ENCODE measurements at places on chromosomes 6 and 20. TPM values are rescaled to one million over a fixed set of nuclear protein-coding genes. Genes with fewer than 3 reads are reported as not detected.

DNA sequence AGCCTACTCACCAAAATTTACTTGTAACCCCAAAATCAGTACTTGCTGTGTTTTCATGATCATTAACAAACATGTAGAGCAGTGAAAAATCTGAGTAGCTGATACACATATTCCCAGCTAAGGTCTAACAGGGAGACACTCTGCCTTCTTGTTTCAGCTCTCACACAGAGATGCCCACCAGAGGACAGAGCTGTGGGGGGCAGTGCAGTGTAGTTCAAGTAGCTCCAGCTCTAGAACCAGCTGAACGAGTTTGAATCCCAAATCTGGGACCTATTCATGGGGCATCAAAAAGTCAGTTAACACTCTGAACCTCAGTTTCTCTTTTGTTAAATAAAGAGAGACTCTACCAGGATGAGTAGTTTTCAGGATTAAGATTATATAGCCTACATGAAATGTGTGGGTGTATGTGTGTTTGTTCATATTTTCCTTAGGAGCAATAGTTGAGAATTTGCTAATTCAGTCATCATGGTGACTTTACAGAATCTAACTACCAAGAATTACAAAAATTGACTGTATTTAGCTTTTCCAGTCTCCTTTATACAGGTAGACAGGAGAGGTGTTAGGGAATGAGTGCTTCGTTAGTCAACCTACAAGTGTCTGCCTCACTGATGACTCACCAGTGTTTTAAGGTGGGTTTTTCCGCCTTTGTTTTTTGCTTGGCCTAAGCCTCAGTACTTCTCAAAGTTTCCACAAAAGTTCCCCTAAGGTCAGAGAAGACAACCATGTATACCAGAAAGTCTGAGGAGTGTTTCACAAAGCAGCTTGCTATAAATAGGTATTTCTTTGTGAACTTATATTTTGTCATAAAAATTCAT lies 164.0 kb upstream of the RUNX2 start:
- peak; percentile 31 for DNase-seq
- peak overlapping the region; percentile 89 for H3K27ac ChIP-seq
- peak overlapping the region; percentile 35 for H3K4me3 ChIP-seq
- peaks cover 62% of the 10 kb centered on the region for H3K4me1 ChIP-seq
- H3K36me3 ChIP-seq: peaks cover 27% of the 10 kb centered on the region

DNA sequence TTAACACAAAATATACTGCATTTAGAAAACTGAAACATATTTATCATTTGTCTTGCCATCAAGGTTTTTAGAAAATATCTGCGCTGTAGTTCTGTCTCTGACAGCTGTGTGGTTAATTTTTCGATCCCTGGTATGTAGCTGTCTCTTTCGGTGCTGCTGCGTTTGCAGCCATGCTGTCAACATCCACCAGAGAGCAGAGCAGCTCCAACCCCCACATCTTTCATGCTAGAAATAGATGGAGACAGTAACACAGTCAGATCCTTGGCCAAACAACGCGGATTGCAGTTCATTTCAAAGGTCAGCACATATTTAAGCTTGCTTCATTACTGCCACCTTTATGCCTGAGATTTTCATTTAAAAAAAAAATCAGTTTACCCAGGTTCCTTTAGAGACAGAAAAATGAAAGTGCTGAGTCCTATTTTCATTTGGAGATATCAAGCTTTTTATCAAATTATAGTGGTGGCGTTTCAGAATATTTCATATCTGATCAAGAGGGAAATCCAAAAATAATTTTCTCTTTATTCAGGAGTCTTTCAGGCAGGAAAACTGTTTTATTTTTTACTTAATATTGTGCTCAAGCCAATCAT lies 157.7 kb upstream of the MMS22L start:
- no peaks in the 10 kb centered on the region for H3K27me3 ChIP-seq
- H3K4me3 ChIP-seq: no peak overlapping the region
- no peak for DNase-seq
- H3K4me1 ChIP-seq: no peaks in the 10 kb centered on the region

GRCh38 chr6:142722841-142723240 lies 222.1 kb downstream of the HIVEP2 start:
- no peak for DNase-seq
- H3K27me3 ChIP-seq: no peaks in the 10 kb centered on the region
- H3K36me3 ChIP-seq: no peaks in the 10 kb centered on the region
- H3K4me3 ChIP-seq: no peak overlapping the region
- no peaks in the 10 kb centered on the region for H3K4me1 ChIP-seq
- no peak overlapping the region for H3K27ac ChIP-seq

GRCh38 chr6:37095997-37096396 lies 74.0 kb upstream of the PIM1 start:
- H3K36me3 ChIP-seq: no peaks in the 10 kb centered on the region
- no peak for DNase-seq
- peaks cover 21% of the 10 kb centered on the region for H3K4me1 ChIP-seq
- H3K27ac ChIP-seq: no peak overlapping the region
- no peak overlapping the region for H3K4me3 ChIP-seq

- peaks cover 49% of the 10 kb centered on the region for H3K27me3 ChIP-seq
- no peak for DNase-seq
- no peak overlapping the region for H3K4me3 ChIP-seq
- peaks cover 19% of the 10 kb centered on the region for H3K4me1 ChIP-seq
These were observed 26.8 kb downstream of the SLC17A9 start for GRCh38 chr20:62979310-62979709.

DNA sequence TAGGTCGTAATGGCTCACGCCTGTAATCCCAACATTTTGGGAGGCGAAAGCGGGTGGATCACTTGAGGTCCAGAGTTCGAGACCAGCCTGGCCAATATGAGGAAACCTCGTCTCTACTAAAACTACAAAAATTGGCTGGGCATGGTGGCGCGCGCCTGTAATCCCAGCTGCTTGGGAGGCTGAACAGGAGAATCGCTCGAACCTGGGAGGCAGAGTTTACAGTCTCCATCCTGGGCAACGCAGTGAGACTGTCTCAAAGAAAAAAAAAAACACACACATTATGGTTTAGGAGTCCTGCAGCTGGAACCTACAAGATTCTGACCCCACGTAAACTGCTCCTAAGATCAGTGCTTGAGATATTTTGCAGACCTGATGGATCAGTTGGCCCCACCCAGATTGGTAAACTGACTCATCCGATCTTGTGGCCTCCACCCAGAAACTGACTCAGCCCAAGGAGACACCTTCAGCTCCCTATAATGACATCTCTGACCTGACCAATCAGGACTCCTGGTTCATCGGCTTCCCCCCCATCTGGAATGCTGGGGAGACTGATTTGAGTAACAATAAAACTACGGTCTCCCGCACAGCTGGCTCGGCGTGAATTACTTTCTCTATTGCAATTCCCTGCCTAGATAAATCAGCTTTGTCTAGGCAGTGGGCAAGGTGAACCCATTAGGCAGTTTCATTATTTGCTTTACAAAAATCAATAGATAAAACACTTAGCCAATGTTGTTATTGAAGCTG lies 96.2 kb upstream of the BTN3A2 start:
- no peak for DNase-seq
- H3K36me3 ChIP-seq: no peaks in the 10 kb centered on the region

Gene SPATS1
- total RNA-seq: not detected
